ENCODE measurements at places on chromosomes 2 and 18.

DNA sequence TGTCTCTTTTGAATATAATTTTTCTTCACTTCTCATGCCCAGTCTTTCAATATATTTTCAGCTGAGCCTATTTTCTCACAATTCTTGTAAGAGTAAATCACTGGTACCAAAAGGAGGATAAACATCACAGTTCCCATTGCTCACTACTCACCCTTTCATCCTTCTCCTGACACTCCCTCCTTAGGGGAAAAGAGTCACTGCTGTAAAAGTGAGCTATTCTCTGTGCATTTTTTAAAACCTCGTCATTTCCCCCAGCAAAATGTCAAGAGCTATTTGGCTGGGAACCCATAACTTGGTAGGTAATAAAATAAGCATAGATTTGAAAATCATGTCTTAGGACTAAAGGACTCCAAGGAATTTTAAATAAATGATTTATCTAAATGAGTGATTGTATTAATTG is 340.1 kb upstream of the GYPC start:
- DNase-seq, result no peak

- DNase-seq, result peak; percentile 45
Measured at GRCh38 chr18:12086249-12086648, 7.4 kb upstream of the ANKRD62 start.

DNA sequence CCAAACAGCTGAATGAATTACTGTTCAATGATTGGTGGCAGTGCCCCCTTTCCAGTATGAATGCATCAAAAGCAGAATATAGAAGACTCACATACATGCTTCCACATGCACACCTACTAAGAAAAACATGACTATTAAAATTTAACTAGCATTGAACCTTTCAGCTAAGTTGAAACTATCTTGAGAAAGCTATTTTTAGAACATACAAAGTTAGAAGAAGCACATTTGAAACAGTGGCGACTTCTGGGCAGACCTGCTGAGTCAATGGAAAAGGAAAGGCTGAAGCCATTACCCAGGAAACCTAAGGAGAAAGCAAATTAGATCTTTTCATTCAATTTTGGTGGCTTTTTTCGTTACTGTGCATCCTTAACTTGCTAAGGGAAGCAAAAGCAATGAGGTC is 55.9 kb downstream of the PLA2R1 start:
- no peak for DNase-seq

- no peak for DNase-seq
Measured at GRCh38 chr18:58095222-58095621, 51.2 kb downstream of the NEDD4L start.

GRCh38 chr2:216860426-216861137 is 718 bp upstream of the TNP1 start:
- no peak for DNase-seq

DNA sequence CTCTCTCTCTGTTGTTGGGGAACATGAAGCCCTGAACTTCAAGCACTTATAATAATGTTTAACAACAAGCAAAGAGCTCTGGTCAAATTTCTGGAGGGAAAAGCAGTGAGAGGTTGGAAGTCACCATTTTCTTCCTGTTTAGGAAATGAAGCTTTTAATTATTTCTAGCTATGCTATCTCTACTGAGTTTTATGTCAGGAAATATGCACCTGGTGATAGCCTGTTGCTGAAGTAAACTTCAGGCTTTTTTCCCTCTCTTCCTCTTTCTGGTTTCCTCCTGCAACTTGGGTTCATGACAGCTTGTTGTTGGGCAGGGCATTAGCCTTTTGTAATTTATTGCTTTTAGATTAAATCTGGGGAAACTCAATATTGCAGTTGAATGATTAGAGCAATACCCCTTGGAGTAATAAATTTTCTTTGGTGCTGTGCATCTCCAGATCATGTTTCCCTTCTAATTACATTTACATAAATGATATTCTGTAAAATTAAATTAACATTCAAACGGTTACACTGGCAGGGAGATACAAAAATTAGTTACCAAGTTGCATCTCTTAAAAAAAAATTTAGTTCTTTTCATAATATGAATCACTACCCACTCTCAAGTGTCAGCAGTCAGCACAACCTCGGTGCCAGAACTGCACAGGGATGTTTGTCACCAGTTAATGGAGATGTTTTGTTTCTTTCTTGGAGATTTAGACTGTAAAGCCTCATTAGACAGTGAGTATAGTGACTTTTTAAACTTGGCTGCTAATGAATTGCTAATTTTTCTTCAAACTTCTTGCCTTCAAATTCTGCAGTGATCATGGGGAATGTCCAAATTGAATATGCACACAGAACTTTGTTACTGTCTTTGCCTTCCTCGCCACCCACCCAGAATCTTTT is 466.6 kb upstream of the ETAA1 start:
- no peak for DNase-seq

GRCh38 chr2:28434600-28434989 is 41.9 kb downstream of the FOSL2 start:
- DNase-seq, result peak; percentile 83

- DNase-seq, result no peak
Measured at GRCh38 chr2:123840016-123840415, 185.1 kb upstream of the CNTNAP5 start.

DNA sequence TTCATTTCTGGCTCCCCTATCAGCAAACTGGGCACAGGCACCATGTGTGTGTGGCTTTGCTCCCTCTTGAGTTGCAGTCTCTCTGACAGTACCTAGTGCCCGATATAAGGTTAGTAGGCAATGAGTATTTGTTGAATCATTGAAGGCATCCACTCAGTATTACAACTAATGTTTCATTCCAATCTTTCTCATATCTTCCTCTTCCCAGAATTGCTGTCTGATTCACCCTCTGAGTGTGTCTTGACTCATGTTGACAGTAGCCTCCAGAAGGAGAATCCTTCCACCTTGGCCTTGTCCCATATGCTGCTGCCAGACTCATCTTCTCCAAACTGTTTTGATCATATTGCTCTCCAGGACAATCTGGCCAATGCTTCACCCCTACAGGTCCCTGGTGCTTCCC is 202.5 kb downstream of the LRRTM1 start:
- no peak for DNase-seq

DNA sequence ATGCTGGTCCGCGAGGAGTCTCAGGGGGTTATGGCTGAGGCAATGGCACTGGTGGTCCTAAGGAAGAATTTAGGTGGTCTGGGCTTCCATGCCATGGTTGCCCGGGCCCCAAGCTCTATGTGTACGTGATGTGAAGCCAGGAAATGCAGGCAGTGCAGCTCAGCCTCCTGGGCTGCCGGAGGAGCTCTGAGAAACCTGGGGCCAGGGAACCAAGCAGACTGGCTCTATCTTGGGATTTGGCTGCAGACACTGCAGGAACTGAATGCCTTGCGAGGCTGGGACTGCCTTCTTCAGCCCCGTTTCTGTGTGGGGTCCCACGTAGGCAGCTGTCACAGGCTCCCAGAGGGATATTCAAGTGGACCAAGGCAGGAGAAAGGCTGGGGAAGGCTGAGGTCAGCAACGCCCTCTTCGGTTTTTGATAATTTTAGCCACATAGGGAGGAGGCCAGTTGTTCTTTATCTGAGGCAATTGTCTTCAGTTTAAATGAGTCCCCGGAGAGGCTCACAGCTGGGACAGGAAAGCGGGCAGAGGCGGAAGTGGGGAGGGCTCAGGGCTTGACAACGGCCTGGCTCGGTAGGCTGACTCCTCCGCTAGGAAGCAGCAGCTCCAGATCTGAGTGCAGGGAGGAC is 77.7 kb downstream of the RHOB start:
- DNase-seq, result no peak

Data from right lobe of liver (tissue), 6 donors.